ENCODE measurements at places on chromosomes 13 and 19. TPM values are rescaled to one million over a fixed set of nuclear protein-coding genes. Genes with fewer than 3 reads are reported as not detected.

DNA sequence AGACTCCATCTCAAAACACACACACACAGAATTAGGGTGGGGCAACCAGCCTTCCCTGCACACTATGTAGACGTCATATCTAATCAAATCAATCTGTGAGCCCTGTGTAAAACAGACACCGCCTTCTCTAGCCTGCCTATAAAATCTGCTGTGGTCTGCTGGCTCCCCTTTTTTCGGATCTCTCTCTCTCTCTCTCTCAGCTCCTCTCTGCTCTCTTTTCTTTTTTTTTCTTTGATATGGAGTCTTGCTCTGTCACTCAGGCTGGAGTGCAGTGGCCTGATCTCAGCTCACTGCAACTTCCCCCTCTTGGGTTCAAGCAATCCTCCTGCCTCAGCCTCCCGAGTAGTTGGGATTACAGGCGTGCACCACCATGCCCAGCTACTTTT lies 11.8 kb upstream of the CD70 start:
- DNase-seq, result no peak

DNA sequence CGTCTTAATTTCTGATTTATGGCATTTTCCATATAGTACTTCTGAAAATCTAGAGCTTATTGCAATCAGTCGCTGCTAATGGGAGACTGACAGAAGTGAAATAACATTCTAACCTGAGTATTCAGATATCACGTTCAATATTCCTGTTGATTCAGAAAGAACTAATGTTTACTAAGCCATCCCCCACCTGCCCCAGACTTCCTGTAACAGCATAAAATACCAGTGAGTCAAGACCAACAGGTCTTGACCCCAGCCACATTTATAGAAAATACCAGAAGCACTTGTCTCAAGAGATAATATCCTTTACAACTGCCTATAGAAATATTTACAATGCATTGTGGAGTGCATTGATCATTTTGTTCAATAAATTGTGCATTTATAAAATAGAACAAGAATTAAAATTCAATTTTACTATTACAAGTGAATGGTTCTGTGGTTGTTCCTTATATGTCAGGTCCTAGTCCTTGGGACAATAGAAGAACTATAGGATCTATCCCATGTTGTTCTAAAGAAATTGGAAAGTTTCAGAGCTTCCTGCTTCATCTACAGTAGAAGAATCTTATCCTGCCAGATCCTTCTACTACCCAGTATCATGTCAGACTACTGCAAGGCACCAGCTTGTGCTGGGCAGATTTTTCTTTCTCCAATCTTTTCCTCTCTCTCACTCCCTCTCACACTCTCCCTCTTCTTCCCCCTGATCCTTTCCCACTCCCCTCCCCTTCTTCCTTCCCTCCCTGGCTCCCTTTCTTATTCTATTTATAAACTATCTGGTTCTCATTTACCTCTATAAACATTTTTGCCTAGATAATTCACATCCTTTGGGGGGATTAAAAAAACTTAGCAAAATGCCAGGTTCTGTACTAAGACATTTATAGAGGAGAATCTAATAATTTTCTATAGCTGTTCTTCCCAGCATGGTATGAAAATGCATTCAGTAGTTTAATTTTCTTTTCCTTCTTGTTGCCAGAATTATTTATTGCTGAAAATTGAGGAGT lies 629.9 kb downstream of the DIAPH3 start:
- DNase-seq, result no peak

The IL27RA gene
- polyA plus RNA-seq, result 4.8 TPM

DNA sequence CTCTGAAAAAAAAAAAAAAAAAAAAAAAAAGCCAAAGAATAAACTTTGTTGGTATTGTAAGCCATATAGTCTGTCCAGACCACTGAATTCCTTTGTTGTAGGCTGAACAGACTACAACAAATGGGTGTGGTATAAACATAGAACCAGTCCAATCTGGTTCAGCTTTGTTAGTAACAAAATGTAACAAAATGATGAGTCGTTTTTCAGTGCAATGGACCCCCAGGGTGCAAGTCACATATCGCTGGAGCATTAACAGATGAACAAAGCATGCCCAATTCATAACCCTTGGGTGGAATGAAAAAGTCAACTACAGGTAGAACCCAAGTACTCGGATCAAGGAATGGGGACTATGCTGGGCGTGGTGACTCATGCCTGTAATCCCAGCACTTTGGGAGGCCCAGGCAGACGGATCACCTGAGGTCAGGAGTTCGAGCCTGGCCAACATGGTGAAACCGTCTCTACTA lies 13.6 kb upstream of the FCHO1 start:
- no peak for DNase-seq

The ISYNA1 gene
- polyA plus RNA-seq, result 35.6 TPM

The FOXO1 gene
- polyA plus RNA-seq, result 23.7 TPM

DNA sequence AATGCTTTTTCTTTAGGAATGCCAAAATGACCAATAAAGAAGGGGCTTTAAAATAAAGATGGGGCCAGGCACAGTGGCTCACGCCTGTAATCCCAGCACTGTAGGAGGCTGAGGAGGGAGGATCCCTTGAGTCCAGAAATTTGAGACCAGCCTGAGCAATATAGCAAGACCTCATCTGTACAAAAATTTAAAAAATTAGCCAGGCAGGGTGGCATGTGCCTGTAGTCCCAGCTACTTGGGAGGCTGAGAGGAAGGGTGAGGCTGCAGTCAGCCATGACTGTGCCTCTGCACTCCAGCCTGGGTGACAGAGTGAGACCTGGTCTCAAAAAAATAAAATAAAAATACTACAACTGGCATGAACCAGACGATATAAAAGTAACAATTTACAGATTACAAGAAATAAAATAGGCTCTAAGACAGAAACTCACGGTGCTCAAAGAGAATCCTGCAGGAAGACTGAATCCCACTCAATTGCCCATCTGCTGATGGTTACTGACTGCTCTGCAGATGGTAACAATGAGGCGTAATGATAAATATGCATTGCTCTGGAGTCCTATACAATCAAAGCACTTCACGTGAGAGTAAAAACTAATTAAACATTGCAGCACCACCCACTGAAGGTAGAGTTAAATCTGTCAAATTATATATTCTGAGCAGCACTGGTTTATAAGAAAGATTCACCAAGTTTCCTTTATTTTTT lies 93.2 kb downstream of the LHFPL6 start:
- DNase-seq, result no peak

- DNase-seq, result no peak
Observed at GRCh38 chr13:113400621-113401451, 36.9 kb upstream of the GRTP1 start.

The KLF2 gene
- polyA plus RNA-seq, result 155 TPM

- DNase-seq, result no peak
Observed at GRCh38 chr19:1857648-1858326, 5.6 kb downstream of the KLF16 start.

GRCh38 chr19:6706633-6706958 lies 13.9 kb downstream of the C3 start:
- no peak for DNase-seq

DNA sequence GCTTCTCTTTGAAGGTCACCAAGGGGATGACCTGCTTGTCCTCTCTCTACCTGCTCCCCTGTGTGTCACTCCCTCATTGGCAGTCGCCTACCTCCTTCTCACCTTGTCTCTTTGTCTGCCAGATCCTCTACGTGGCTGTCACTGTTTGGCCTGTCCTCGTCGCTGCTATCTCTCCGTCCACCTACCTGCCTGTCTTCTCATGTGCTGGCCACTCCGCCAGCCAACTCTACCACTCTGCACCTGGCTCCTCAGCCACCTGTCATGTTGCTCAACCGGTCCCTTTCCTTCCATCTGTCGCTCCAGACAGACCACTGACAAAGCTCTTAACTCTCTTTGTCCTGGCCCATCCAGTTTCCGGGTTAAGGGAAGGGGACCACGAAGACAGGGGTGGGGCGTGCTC lies at the start of gene KLK12:
Gene KLK12, minus strand, starts transcription at position 299 of the 400 bp plus-strand sequence. CDS start 381 bp downstream, outside the sequence.
- DNase-seq, result no peak

The ERICH6B gene
- polyA plus RNA-seq, result not detected

The UHRF1 gene
- polyA plus RNA-seq, result 0.57 TPM

Measured in urinary bladder (tissue), 4 donors.